IPS-NIHi11 (cell line): ENCODE measurements at places on chromosomes 12 and 14.
A peak's percentile ranks its signal among the peaks of the same experiment; 100 is the strongest.

- DNase-seq: no peak
Measured at GRCh38 chr12:7451756-7452155, 7.8 kb upstream of the CD163L1 start.

GRCh38 chr12:92921877-92922276, 7.2 kb downstream of the EEA1 start:
- no peak for DNase-seq

DNA sequence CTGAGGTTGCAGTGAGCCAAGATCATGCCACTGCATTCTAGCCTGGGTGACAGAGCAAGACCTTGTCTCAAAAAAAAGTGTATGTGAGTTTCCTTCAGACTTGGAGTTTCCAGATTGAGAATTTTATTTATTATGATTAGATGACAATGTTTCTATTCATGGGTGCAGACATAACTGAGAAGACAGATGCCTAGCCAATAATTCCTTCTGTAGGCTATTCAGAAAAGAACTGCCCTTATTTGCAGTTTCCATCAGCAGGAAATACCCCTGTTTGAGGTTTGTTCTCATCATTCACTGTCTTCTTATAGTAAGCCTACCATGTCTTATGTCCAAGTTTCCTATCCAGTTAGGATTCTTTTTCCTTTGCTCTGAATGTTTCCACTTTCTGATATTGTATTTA, 269.0 kb downstream of the KTN1 start:
- no peak for DNase-seq

GRCh38 chr12:117470804-117471203, 109.4 kb upstream of the NOS1 start:
- peak; percentile 58 for DNase-seq
